NCI-H82 (cell line): ENCODE measurements at places on chromosomes 16 and 17.
A peak's percentile ranks its signal among the peaks of the same experiment; 100 is the strongest.

GRCh38 chr17:73612031-73612472 is 32.2 kb downstream of the SDK2 start:
- DNase-seq, result no peak

GRCh38 chr17:29041091-29041490 is 1.9 kb upstream of the PIPOX start:
- DNase-seq, result no peak

DNA sequence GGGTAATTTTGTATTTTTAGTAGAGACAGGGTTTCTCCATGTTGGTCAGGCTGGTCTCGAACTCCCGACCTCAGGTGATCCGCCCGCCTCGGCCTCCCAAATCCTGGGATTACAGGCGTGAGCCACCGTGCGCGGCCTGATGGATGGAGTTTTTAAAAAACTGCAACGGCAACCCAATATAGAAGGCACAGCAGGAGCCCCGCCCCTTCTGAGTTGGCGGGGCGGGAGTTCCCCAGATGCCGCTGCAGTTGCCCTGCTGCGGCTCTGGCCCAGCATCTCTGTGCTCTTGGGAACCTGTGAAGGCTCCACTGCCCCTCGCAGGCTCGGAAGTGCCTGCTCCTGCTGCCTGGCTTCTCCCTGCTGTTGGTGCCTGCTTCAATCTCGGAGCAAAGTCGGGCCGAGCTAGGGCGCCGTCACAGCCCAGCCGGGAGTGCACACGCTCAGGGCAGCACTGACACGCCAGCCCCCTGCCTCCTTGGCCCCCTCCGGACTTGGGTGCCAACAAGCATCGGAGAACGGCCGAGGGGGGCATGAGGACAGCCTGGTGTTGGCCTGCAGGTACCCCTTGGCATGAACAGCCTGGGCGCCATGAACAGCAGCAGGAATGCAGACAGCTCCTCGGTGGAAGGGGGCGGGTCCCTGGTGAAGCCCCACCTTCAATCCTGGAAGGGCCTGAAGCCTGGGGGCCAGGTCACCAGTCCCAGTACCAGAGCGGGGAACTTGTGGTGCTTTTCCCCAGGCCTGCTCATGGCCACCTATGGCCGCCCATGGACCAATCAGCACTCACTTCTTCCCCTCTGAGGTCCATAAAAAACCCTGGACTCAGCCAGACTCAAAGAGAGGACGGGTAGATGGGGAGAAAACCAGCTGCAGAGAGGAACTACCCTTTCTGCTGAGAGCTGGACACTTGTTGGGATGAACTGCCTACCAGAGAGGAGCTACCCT is 2.3 kb upstream of the NT5M start:
- peak; percentile 62 for DNase-seq

DNA sequence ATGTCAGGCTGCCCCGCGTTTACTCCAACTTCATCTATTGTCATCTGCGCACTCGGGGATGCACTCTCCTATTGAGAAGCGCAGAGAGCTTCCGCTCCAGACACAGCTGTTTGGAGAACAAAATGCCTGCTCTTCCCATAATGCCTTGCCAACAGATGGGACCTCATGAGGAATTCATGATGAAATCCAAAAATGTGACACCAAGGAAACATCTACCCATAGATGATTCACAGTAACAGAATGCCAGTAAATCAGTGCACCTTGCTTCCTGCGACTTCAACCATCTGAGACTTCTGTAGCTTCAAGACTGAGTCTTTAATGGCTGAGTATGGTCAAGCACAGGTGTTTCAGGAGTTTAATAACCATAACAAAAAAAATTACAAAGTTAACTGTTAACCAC is 1144.9 kb upstream of the GOT2 start:
- DNase-seq, result no peak

DNA sequence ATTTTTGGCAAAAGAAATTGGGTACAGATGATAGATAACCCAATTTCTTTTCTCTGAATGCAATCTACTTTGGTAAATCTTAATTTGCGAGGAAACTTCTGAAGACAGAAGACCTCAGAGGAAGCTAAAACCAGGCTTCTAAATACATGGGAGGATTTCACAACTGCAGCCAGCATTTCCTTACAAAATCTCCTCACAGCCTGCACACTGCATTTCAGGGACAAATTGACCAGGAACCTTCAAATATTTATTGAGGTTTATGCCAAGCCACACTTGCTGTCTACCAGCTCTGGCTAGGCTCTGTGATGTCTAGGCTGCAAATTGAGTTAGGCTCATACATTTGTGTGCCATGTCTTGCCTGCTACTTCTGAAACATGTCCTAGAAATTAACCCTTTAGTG is 167.3 kb upstream of the CDH5 start:
- no peak for DNase-seq

DNA sequence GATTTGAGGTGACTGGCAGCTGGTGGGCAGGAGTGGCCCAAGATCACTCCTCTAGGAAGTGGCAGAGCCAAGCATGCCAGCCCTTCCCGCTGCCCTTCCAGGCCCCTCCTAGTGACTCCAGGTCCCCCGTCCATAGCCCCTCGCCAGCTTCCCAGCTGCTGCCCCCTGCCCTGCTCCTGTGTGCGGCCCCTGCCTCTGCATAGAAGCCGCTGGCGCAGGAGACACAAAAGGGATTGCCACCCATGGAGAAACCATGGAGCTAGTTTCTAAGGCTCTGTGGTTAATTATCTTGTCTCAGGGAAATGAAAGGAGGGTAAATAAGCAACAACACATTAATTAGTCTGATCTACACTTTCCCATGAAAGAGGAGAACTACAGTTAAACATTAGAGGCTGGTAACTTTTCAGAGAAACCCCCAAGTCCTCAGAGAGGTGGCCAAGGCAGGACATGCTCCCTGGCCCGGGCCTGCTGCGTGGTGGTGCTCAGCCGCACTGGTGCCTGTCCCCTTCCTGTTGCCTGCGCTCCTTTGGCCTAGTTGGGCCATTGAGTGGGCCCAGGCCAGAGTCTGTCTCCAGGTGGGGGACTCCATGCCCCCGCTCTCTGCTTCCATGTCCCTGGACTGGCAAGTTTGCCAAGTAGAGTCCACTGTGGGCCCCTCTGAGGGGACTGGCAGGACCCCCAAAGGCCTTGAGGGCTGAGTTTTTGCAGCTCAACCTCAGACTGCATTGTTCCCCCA is 65.2 kb downstream of the PRMT7 start:
- DNase-seq, result no peak

- DNase-seq, result no peak
Measured at GRCh38 chr16:88061346-88062110, 110.3 kb downstream of the BANP start.

- DNase-seq, result no peak
Measured at GRCh38 chr16:84614968-84615813, 2.7 kb downstream of the COTL1 start.

- no peak for DNase-seq
Measured at GRCh38 chr17:66698270-66698669, 136.6 kb upstream of the CACNG5 start.

GRCh38 chr17:1960545-1960912 is 64.6 kb downstream of the RTN4RL1 start:
- no peak for DNase-seq

GRCh38 chr17:39171933-39172332 is 6.0 kb upstream of the ARL5C start:
- peak; percentile 42 for DNase-seq

DNA sequence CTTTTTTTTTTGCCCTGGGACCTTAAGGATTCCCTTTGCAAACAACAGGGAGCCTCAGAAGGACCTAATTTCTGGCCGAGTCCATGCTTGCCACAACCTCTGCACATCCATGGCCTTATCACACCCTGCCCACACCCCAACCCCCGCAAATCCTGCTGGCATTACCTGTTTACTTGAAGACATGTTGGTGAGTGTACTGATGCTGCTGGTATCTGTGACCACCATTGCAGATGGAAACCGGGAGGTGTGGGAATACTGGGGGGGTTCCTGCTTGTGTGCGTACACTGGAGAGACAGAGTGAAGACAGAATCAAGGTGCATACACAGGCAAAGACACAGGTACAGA is 46.0 kb downstream of the HNF1B start:
- no peak for DNase-seq

- DNase-seq, result no peak
Measured at GRCh38 chr17:79255456-79255855, 180.8 kb downstream of the ENGASE start.

- no peak for DNase-seq
Measured at GRCh38 chr17:58224315-58224714, 5.3 kb upstream of the MKS1 start.

DNA sequence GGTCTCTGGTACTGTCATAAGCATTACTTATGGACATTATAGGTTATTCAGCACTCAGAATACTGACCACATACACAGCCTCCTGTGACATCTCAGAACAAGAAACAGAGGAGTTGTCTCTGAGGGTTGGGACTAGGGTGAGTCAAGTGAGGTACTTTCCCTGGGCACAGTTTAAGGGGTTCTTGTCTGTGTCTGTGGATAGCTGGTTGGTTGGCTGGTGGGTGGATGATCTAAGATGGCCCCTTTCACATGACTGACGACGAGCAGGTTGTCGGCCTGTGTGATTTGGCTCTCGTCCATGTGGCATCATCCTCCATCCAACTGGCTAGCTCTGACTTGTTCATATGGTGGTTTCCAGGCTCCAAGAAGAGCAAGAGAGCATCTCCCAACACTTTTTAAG is 163.9 kb downstream of the PRKCB start:
- no peak for DNase-seq

GRCh38 chr17:18031955-18032354 is 7.0 kb downstream of the ATPAF2 start:
- DNase-seq, result no peak

DNA sequence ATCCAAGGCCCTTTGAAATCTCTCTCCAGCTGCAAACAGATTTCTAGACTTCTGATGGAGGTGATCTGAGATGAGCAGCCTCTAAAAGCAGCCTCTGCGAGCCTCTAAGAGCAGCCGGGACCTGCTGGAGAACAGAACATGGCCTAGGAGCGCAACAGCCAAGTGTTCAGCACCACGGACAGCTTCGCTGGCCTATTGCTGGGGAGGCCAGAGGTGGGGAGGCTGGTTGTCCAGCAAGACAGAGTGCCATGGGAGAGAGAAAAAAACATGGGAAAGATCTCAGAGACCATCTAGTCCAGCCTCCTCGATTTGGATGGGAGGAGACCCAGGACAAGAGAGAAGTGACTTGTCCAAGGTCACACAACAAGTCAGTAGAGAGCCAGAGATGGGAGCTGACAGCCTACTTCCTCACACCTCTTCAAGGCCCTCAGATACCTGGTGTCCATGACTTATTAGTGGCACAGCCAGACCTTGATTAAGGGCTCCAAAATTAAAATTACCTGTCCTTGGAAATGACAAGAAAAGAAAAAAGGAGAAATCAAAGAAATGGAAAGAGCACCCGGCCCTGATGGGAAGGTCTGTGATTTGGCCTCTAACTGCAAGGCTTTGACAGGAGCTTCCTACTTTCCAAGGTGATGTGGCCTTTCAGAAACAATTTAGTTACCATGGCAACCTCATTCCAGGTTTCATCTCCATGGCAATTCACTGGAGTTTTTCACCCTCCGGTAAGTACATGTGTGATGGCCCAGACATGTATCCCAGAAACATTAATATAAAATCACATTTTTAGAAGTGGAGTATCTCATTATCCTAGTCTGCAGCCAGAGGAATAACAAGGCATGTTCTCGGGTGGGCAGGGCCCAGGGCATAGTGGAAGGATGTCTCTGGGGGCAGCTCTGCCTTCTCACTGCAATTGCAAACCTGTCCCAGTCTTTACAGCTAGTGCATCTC is 14.5 kb downstream of the RPRML start:
- DNase-seq, result no peak

DNA sequence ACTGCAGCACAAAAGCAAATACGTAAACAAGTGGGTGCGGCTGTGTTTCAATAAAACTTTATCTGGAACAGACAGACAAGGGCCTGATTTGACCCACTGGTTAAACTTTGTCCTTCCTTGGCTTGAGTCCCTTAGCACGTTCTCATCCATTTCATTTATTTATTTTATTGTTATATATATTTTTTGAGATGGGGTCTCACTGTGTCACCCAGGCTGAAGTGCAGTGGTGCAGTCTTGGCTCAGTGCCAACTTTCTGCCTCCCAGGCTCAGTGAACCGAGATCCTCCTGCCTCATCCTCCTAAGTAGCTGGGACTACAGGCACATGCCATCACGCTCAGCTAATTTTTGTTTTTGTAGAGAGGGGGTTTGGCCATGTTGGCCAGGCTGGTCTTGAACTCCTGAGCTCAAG is 64.3 kb downstream of the MYH11 start:
- DNase-seq, result peak; percentile 65

GRCh38 chr17:40303009-40303657 is 5.8 kb upstream of the RARA start:
- peak; percentile 76 for DNase-seq

GRCh38 chr17:77286641-77287431 is 146.1 kb downstream of the SEC14L1 start:
- no peak for DNase-seq

DNA sequence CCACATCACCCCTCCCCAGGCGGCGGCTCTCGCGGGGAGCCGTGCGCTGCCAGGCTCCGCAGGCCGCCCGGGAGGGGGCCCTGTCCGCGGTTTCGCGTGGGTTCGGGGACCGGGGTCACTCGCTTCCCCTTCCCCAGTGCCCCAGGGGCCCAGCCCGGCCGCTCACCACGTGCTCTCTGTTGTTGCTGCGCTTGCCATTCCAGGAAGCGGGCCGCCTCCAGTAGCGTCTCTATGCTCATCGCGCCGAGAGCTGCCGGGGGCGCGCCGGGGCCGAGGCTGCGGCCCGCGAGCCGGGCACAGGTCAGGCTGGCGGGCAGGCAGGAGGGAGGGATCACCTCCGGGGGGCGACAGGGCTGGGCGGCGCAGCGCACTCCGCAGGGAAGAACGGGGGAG is 390 bp downstream of the MNT start:
- peak; percentile 60 for DNase-seq

DNA sequence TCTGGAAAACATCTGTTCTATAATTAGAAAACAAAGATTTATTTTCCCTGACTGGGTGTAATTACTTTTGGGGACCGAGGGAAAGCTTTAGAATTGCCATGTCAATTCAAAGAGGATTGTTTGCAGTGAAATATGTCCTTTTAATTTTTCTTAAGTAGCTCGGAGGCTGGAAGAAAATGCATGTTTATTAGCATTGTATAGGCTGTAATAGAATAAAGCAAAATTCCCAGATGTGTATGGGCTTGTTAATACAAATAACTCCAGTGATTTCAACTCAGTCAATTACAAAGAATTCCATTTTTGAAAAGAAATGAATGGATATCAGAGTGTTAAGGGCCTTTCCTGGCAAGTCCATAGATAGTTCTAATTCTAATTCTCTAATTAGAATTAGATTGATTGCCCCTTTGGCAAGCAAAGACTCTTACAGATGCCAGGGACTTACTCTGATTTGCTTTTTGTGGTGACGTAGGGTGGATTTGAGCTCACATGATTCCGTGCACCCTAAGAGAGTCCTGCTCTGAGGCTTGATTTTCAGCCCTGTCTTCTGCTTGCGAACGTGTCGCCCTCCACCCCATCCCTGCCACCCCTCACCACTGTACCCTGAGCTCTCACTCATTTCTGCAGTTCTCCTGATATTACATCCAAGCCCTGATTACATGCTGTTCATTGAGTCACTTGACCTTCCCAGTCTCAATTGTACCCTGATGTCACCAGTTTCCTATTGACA is 70.0 kb upstream of the FAM20A start:
- DNase-seq, result no peak

GRCh38 chr16:20846551-20846950 is 40.2 kb downstream of the REXO5 start:
- no peak for DNase-seq

GRCh38 chr17:77836557-77837041 is 121.9 kb upstream of the TNRC6C start:
- peak; percentile 49 for DNase-seq

GRCh38 chr16:85460252-85461021 is 152.7 kb upstream of the GSE1 start:
- peak; percentile 91 for DNase-seq
